ENCODE measurements at places on chromosomes 7 and 10.

- no peak for DNase-seq
These were observed 7.1 kb downstream of the CAMK2G start for GRCh38 chr10:73867126-73867807.

- no peak for DNase-seq
These were observed 253.0 kb downstream of the AGMO start for GRCh38 chr7:15308821-15309220.

DNA sequence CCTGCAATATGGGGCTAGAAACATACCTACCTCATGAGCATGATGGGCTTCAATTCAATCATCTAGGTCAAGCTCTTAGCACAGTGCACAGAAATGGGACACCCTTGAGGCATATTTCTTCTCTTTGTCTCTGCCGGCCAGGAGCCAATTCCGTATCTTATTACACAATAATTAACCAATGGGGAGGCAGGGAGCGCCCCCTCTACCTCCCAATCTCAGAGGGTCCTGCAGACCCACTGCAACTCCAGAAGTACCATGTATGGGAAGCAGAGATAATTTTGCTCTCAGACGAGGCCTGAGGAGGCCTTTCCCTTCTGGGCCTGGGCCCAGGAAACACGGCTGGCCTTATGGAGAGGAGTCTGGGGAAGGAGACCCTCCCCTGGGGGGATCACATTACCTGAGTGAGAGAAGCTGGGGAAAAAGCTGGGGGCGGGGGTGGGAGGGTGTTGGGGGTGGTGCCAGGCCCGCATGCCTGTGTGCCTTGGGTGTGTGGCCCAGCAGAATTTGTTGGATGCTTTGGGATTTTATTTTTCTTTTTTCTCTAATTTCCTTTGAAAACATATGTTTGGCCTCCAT, 155.5 kb downstream of the UBE2H start:
- DNase-seq, result no peak

GRCh38 chr10:100504096-100504495, 15.6 kb downstream of the SEC31B start:
- no peak for DNase-seq

- no peak for DNase-seq
These were observed 17.5 kb downstream of the BCAP29 start for GRCh38 chr7:107597582-107597916.

GRCh38 chr10:115171392-115171960, 78.3 kb downstream of the ATRNL1 start:
- DNase-seq, result no peak

- DNase-seq, result no peak
These were observed 258.0 kb upstream of the KCND2 start for GRCh38 chr7:120014925-120015465.

- DNase-seq, result no peak
These were observed 235.0 kb upstream of the PTN start for GRCh38 chr7:137578541-137578940.

DNA sequence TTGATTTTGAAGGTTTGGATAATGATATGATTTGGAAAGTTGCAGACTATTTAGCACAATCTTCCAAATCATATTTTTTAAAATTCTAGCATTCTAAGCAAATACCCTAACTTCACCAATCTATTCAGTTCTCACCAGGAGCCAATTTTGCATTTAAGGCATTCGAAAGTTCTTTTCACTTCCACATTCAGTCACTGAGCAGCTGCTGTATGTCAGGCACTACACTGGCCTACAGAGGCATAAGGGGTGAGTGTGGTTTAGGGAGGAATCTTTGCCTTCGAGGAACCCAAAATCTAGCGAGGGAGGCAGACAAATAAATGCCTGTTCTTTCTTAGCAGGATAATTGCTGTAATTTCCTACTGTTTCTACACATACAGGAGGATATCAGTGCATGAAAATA, 10.7 kb upstream of the UCN3 start:
- DNase-seq, result no peak

GRCh38 chr10:17138460-17139042, 8.9 kb upstream of the CUBN start:
- DNase-seq, result no peak

GRCh38 chr7:147659036-147659995, 931.2 kb upstream of the C7orf33 start:
- no peak for DNase-seq

DNA sequence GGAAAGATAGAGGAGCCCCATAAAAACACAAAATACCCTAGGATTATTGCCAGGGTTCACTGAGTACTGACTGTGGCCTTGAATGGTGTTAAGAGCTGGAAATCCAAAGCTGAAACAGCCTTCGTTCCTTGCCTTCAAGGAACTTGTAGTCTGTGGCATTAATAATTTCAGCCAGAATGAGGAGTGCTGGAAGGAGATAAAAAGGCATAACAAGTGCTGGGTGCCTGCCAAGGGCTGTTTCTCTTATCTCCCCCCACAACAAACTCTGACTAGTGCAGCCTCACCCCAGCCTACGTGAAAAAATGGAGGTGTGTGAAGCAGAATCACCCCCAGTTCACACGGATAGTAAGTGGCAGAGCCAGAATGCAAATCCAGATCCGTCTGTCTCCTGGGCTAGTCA, 199.1 kb upstream of the LYZL2 start:
- DNase-seq, result no peak

Measured in stimulated activated CD4-positive, alpha-beta T cell treated with anti-CD3 and anti-CD28 coated beads, TNF-alpha, amount 100 ng/mL, for 24 hours (primary cell).